ENCODE measurements at places on chromosomes 3 and 15.
A peak's percentile ranks its signal among the peaks of the same experiment; 100 is the strongest.

DNA sequence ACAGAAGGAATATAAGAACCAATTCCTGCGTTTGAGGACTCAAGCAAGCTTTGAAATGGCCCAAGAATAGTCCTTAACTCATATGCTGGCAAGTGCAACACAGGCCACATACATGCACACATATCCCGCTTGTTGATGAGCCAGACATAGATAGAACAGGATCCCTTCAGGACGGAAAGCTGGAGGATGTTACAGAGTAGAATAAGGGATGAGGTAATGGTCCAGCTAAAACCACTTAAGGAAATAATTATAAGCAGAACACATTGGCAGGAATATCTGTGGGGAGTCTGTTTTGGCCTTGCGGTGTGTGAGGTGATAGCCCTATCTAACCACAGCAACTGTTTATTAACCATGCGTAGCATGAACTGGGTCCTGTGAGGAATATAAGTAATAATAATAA, 25.0 kb downstream of the SCG3 start:
- peaks cover 16% of the 10 kb centered on the region for H3K27me3 ChIP-seq
- no peak overlapping the region for H3K4me3 ChIP-seq
- no peak overlapping the region for H3K27ac ChIP-seq
- DNase-seq, result no peak

- peak overlapping the region; percentile 96 for H3K27ac ChIP-seq
- peaks cover 41% of the 10 kb centered on the region for H3K4me1 ChIP-seq
- no peaks in the 10 kb centered on the region for H3K36me3 ChIP-seq
- no peak for DNase-seq
- no peaks in the 10 kb centered on the region for H3K27me3 ChIP-seq
- H3K4me3 ChIP-seq, result no peak overlapping the region
These were observed 118.3 kb upstream of the GALNT15 start for GRCh38 chr3:16056217-16056616.

- no peaks in the 10 kb centered on the region for H3K4me1 ChIP-seq
- H3K36me3 ChIP-seq, result no peaks in the 10 kb centered on the region
- H3K27me3 ChIP-seq, result no peaks in the 10 kb centered on the region
- no peak overlapping the region for H3K4me3 ChIP-seq
- H3K27ac ChIP-seq, result no peak overlapping the region
These were observed 130.8 kb downstream of the UACA start for GRCh38 chr15:70632491-70633102.

GRCh38 chr3:115019900-115020299, 127.2 kb downstream of the ZBTB20 start:
- DNase-seq, result no peak
- H3K27me3 ChIP-seq, result peaks cover 3% of the 10 kb centered on the region
- H3K27ac ChIP-seq, result no peak overlapping the region
- H3K4me1 ChIP-seq, result no peaks in the 10 kb centered on the region
- no peaks in the 10 kb centered on the region for H3K36me3 ChIP-seq
- no peak overlapping the region for H3K4me3 ChIP-seq

DNA sequence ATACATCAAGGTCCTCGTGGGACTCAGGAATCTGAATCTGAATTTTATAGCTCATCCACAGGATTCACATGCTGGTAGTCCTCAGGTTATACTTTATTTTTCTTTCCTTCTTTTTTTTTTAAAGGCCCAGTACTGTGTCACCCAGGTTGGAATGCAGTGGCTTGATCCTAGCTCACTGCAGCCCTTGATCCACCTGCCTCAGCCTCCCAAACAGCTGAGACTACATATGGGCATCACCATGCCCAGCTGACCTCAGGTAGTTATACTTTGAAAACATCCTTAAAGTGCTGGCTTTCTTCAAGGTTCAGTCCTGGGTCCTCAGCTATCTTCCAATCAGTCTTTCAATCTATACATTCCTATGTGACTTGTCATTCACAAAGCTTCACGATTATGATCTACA, 38.2 kb downstream of the SNX4 start:
- peaks cover 22% of the 10 kb centered on the region for H3K36me3 ChIP-seq
- no peaks in the 10 kb centered on the region for H3K4me1 ChIP-seq
- H3K27ac ChIP-seq, result no peak overlapping the region
- no peak for DNase-seq
- H3K27me3 ChIP-seq, result no peaks in the 10 kb centered on the region

DNA sequence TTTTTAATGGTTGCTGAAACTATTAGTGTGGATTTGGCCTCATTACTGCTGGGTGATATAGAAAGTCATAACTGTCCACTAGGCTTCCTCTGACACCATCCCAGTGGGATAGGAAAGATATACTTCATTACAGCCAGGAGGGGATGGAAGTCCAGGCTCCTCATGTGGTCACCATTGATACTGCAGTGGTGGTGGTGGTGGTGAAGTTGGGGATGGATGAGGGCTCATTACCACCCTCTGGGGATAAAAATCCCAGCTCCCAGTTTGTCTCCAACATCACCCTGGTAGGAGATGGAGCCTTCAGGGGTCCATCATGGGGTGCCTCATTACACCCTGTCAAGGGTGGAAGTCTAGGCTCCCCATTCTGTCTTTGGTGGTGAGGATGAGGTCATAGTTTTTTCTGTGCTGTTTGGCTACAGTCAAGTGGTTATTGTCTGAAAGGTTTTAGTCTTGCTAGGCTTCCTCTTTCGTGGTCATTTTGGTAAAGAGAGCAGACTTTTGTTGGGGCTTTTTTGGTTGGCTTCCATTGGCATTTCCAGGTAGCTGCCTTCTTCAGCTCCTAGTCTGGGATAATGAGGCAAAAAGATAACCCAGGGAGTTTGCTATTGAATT, 30.1 kb upstream of the FILIP1L start:
- H3K27ac ChIP-seq, result no peak overlapping the region
- no peak overlapping the region for H3K4me3 ChIP-seq
- H3K4me1 ChIP-seq, result no peaks in the 10 kb centered on the region
- DNase-seq, result no peak
- no peaks in the 10 kb centered on the region for H3K27me3 ChIP-seq

GRCh38 chr3:43006825-43007224, 27.7 kb downstream of the GASK1A start:
- H3K36me3 ChIP-seq, result no peaks in the 10 kb centered on the region
- no peaks in the 10 kb centered on the region for H3K27me3 ChIP-seq
- no peak overlapping the region for H3K4me3 ChIP-seq
- peaks cover 15% of the 10 kb centered on the region for H3K4me1 ChIP-seq
- no peak overlapping the region for H3K27ac ChIP-seq
- no peak for DNase-seq

DNA sequence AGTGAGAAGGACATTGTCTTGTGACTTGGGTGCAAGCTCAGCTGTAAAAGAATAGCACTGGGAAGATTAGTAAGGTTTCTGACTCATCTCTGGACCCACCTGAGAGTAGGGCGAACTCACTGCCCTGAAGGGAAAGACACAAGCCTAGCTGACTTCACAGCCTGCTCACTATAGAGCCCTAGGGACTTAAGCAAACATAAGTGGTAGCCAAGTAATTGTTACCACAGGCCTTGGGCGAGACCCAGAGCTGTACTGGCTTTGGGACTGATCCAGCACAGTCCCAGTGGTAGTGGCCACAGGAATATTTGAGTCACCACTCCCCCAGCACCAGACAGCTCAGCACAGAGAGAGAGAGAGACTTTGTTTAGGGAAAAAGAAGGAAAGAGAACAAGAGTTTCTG, 429.9 kb downstream of the TBL1XR1 start:
- H3K27me3 ChIP-seq, result no peaks in the 10 kb centered on the region
- no peaks in the 10 kb centered on the region for H3K36me3 ChIP-seq
- no peak overlapping the region for H3K27ac ChIP-seq
- no peak for DNase-seq
- H3K4me3 ChIP-seq, result no peak overlapping the region
- H3K4me1 ChIP-seq, result no peaks in the 10 kb centered on the region

GRCh38 chr3:30180310-30181177, 425.9 kb upstream of the TGFBR2 start:
- H3K27ac ChIP-seq, result no peak overlapping the region
- no peaks in the 10 kb centered on the region for H3K36me3 ChIP-seq
- no peak overlapping the region for H3K4me3 ChIP-seq
- DNase-seq, result no peak
- H3K27me3 ChIP-seq, result no peaks in the 10 kb centered on the region

GRCh38 chr15:81926981-81927380, 118.8 kb downstream of the MEX3B start:
- no peak for DNase-seq
- no peaks in the 10 kb centered on the region for H3K4me1 ChIP-seq
- H3K4me3 ChIP-seq, result no peak overlapping the region
- H3K27me3 ChIP-seq, result no peaks in the 10 kb centered on the region
- no peaks in the 10 kb centered on the region for H3K36me3 ChIP-seq
- no peak overlapping the region for H3K27ac ChIP-seq

DNA sequence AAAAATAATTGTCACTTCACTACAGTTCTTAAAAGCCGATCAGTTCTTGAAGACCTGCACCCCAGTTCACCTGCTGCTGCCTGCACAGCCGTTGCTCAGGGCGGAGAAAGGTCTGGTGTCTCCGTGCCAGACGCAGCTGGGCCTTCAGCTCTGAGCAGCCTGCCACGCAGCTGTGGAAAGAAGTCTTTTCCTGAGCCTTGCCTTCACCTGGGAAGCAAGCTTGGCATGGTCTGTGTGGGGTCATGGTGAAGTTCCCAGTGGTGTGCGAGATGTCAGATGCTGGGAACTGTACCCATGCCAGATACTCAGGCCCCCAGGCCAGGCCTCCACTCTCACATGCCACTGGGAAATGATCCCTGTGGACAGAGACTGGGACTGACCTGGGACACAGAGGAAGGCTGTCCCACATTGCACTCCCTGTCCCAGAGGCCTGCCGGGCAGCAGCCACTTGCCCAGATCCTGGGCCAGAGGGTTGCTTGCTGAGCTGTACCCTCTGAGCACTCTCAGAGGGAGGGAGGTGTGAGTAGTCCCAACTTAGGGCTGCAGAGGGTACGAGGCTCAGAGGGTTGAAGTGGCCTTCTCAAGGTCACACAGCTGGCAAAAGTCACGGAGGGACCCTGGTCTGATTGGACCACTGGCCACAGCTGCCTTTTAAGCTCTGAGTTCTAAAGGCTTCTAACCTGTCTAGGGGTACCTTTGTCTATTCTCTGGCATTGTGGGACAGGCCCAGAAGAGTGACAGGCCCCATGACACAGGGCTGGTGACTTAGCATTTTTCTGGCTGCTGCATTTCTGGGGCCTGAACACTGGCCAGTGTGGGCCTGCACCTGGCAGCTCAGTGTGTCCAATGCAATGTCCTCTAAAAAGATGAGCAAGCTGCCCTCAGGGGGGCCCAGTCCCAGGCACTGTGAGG, 55.4 kb downstream of the KLF13 start:
- DNase-seq, result no peak
- H3K4me3 ChIP-seq, result no peak overlapping the region
- H3K36me3 ChIP-seq, result peaks cover 12% of the 10 kb centered on the region
- H3K27me3 ChIP-seq, result no peaks in the 10 kb centered on the region

DNA sequence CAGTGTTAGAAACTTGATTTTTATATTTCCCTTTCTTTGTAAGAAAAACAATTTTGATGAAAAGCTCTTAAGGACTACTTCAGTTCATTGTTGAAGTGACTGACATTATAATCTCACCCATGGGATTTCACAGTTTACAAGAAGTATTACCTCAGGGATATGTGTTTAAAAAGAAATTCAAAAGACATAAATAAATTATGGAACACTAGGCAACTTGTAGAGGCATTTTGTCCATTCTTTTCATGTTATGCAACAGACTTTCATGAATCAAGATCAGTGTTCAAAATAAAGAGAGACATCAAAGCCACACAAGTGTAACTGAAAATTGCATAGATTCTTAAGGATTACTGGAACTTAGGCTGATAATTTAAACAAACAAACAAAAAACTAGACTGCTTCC, 196.8 kb upstream of the AGTR1 start:
- H3K36me3 ChIP-seq, result no peaks in the 10 kb centered on the region
- H3K27me3 ChIP-seq, result no peaks in the 10 kb centered on the region
- no peak for DNase-seq
- no peak overlapping the region for H3K4me3 ChIP-seq
- H3K4me1 ChIP-seq, result no peaks in the 10 kb centered on the region
- H3K27ac ChIP-seq, result no peak overlapping the region

DNA sequence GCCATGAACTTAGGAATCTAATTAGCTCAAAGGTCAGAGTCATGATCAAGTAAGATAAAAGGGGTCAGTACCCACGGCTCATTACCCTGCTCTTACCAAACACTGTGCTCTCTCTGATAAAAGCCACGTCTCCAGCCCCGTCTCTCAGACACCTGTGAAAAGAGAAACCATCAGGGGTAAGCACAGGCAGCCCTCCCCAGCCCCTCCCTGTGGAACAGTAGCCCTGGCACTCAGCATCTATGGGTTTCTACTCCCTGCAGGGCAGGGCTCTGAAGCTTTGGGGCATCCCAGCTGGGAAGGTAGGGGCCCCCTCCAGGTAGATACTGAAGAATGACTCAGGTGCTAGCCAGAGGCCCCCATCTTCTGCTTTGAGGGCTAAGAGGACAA, 10.5 kb downstream of the LTF start:
- peaks cover 4% of the 10 kb centered on the region for H3K27me3 ChIP-seq
- H3K27ac ChIP-seq, result no peak overlapping the region
- no peak for DNase-seq
- no peaks in the 10 kb centered on the region for H3K4me1 ChIP-seq

GRCh38 chr3:7766530-7766929, 735.1 kb upstream of the LMCD1 start:
- H3K27me3 ChIP-seq, result no peaks in the 10 kb centered on the region
- H3K36me3 ChIP-seq, result no peaks in the 10 kb centered on the region
- H3K4me3 ChIP-seq, result no peak overlapping the region
- no peaks in the 10 kb centered on the region for H3K4me1 ChIP-seq

- H3K4me1 ChIP-seq, result no peaks in the 10 kb centered on the region
- no peak for DNase-seq
- H3K4me3 ChIP-seq, result no peak overlapping the region
- no peaks in the 10 kb centered on the region for H3K27me3 ChIP-seq
These were observed 734.0 kb upstream of the NR2F2 start for GRCh38 chr15:95596496-95596895.

- H3K27ac ChIP-seq, result no peak overlapping the region
- no peaks in the 10 kb centered on the region for H3K4me1 ChIP-seq
- no peak overlapping the region for H3K4me3 ChIP-seq
- no peaks in the 10 kb centered on the region for H3K27me3 ChIP-seq
These were observed 34.0 kb downstream of the DZIP3 start for GRCh38 chr3:108623504-108623903.

- H3K36me3 ChIP-seq, result no peaks in the 10 kb centered on the region
- H3K27ac ChIP-seq, result no peak overlapping the region
- no peaks in the 10 kb centered on the region for H3K27me3 ChIP-seq
- no peaks in the 10 kb centered on the region for H3K4me1 ChIP-seq
These were observed 32.8 kb upstream of the SFMBT1 start for GRCh38 chr3:53078656-53079055.

GRCh38 chr15:56281145-56281544, 37.5 kb upstream of the RFX7 start:
- no peaks in the 10 kb centered on the region for H3K4me1 ChIP-seq
- peaks cover 7% of the 10 kb centered on the region for H3K27me3 ChIP-seq
